Stimulated activated CD8-positive, alpha-beta memory T cell treated with anti-CD3 and anti-CD28 coated beads, Interleukin-4, amount 100 ng/mL, for 1 hour (primary cell): ENCODE measurements at places on chromosomes 6 and 20.
A peak's percentile ranks its signal among the peaks of the same experiment; 100 is the strongest.

DNA sequence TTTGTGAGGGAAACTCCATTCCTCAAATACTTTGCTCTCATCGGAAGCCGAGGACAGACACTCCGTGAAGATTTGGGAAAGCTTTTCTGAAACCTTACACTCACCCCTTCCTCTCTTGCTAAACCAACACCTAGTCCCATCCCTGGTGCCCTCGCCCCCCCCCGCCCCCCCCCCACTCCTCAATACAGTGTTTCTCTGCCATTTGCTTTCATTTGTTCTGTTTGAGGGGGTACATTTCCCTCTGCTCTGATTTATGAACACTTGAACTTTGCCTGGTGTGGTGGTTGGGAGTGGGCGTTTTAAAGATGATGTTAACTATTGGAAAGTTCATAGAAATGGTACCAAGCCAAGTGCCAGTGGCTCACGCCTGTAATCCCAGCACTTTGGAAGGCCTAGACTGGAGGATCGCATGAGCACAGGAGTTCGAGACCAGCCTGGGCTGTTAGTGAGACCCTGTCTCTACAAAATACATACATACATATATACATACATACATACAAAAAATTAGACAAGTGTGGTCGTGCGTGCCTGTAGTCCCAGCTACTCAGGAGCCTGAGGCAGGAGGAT is 1.1 kb downstream of the RAB32 start:
- no peak for DNase-seq

- no peak for DNase-seq
Measured at GRCh38 chr20:49281913-49282467, 4.1 kb upstream of the ZNFX1 start.

GRCh38 chr6:110561696-110562095 is 85.3 kb upstream of the SLC22A16 start:
- no peak for DNase-seq

DNA sequence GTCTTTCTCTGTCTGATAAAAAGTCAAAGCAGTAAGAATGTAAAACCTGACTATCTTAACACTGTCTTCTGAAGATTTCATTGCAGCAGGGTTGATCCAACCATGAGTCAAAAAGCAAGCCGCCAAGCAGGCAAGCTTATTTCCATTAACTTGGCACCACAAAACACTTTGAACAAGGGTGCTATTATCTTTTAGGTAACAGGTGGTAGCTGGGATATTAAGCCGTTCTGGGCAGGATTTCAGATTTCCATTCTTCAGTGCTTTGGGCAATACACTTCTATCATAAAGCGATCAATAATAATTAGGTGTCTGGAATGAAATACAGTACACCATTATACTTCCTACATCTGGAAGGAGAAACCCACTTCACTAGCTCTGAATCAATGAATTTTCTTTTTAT is 181.9 kb downstream of the TBC1D7 start:
- DNase-seq = no peak

DNA sequence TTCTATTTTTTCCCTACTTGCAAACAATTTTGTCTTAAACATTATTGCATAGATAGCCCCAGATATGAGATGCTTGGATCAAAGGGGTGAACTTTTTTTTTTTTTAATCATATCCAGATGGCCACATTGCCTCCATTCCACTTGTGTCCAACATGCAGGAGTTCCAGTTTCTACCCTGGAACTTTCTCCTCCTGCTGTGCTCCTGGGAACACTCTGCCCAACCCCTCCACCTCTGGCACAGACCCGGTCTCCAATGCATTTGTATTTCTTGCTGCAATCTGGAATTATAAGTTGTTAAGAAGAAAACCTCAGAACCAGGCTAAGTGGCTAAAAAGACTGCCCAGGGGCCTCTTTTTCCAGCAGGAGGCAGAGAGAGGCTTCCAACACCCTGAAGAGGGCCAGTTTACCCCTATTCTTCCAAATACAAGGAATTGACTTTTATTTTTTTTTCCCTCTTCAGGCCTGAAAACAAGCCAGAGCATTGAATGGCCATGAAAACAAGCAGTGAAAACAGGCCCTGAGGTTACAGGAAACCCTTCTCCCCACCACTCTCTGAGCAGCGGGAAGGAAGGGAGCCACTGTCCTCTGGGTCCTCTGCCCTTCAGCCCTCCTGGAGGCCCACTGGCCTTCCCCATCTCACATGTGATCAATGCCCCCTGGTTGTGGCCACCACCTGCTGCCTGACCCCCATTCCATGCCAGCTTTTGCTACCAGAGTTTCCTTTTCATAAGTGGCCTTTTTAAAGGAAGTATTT is 44.3 kb downstream of the PDYN start:
- no peak for DNase-seq

DNA sequence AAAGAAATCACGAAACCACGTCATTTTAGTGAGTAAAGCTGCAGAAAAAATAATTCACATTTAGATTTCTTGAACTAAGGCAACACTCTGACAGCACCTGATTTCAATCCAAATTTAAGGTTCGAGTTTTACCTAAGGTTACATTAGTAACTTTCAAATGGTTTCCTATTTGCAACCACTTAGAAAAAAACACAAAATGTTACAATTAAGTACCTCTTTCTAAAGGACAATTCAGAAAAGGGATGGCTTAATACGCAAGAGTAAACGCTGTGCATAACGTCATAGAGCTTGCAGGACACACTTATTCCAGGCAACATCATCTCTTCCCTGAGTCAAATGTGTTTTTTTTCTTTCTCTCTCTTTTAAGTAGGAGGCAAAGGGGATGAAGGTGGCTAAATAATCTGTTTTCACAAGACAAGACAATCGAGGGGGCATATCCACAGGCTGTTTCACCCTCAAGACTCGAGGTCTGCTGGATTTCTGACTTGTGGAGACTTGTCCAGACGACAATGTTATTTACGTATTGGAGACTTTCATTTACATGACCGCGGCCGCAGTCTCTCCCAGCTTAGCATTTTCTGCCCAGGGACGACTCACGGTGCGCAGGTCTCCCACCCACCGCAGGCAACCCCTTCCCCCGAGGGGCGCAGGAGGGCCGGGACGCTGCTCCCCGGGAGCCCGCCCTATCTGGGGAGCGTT is 86.0 kb downstream of the SESN1 start:
- no peak for DNase-seq

- no peak for DNase-seq
Measured at GRCh38 chr20:63082308-63082938, 75.7 kb upstream of the BHLHE23 start.

DNA sequence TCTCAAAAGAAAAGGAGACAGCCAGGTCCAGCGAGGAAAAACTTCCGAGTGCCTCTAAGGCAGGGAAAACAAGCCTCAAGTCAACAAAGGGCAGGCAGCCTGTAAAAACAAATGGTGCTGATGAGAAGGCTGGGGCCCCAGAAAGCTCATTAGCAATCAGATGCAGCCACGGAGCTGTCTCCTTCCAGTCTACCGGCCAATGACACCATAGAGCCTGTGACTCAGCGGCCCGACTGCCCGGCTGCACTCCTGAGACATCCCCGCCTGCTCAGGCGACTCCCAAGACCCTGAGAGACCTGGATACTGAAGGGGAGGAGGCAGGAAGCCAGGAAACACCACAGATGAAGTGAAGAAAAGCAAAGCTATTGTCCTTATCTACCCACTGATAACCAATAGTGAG is 120.1 kb upstream of the HDDC2 start:
- DNase-seq = no peak

GRCh38 chr20:51131811-51132210 is 108.9 kb upstream of the KCNG1 start:
- DNase-seq = no peak

DNA sequence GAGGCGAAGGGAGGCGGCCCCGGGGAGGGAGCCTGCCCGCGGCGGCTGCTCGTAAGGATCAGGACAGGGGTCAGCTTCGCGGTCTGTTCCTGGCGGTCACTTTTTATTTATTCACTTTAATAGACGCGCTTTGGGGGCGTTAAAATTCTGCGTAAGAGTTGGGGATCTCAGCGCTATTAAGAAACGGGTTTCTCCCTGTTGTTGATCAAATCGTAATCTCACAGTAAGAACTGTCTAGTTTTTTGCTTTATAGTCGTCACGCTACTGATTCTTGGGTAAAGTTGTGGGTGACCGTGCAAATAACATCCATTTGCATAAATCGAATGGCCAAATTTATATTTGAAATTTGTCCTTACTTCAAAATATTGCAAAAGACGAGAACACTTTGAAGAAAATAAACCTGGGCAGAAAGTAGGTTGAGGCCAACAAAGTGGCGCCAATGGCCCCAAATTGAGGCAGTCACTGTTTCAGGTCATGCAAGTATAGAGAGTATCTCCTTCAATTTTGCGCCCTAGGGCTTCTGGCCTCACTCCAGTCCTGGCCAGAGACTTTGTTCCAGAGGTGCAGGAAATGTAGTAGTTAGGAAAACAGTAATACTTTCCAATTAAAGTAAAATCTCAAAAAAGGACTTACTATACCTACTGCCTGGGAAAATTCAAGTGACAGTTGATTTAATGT is 963 bp upstream of the RMND1 start:
- no peak for DNase-seq

- DNase-seq = no peak
Measured at GRCh38 chr6:36202101-36202500, 5.6 kb downstream of the BRPF3 start.

- no peak for DNase-seq
Measured at GRCh38 chr20:40774252-40774651, 85.2 kb upstream of the MAFB start.

- peak; percentile 30 for DNase-seq
Measured at GRCh38 chr6:159107451-159108260, 61.5 kb upstream of the FNDC1 start.

- no peak for DNase-seq
Measured at GRCh38 chr6:107413966-107414645, 45.3 kb downstream of the PDSS2 start.

- DNase-seq = no peak
Measured at GRCh38 chr6:74015427-74015826, 319.4 kb downstream of the CD109 start.

DNA sequence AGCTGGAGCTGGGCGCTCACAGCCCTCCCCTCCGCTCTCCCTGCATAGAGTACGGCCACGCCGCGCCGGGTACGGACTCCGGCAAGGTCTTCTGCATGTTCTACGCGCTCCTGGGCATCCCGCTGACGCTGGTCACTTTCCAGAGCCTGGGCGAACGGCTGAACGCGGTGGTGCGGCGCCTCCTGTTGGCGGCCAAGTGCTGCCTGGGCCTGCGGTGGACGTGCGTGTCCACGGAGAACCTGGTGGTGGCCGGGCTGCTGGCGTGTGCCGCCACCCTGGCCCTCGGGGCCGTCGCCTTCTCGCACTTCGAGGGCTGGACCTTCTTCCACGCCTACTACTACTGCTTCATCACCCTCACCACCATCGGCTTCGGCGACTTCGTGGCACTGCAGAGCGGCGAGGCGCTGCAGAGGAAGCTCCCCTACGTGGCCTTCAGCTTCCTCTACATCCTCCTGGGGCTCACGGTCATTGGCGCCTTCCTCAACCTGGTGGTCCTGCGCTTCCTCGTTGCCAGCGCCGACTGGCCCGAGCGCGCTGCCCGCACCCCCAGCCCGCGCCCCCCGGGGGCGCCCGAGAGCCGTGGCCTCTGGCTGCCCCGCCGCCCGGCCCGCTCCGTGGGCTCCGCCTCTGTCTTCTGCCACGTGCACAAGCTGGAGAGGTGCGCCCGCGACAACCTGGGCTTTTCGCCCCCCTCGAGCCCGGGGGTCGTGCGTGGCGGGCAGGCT is 4.6 kb downstream of the KCNK15 start:
- DNase-seq = no peak

DNA sequence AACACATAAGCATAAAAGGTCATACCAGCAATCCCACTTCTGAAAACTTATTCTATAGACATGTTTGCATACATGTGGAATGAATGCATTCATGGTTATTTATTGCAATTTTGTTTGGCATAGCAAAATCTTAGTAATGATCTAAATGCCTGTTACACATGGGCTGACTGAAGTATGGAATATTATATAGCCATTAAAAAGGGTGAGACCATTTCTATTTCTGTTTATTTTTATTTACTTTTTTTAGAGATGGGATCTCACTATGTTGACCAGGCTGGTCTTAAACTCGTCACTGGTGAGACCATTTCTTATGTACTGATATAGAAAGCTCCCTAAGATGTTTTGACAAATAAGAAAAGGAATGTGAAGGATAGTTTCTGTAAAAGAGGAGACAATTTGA is 14.3 kb upstream of the SCRT2 start:
- no peak for DNase-seq

DNA sequence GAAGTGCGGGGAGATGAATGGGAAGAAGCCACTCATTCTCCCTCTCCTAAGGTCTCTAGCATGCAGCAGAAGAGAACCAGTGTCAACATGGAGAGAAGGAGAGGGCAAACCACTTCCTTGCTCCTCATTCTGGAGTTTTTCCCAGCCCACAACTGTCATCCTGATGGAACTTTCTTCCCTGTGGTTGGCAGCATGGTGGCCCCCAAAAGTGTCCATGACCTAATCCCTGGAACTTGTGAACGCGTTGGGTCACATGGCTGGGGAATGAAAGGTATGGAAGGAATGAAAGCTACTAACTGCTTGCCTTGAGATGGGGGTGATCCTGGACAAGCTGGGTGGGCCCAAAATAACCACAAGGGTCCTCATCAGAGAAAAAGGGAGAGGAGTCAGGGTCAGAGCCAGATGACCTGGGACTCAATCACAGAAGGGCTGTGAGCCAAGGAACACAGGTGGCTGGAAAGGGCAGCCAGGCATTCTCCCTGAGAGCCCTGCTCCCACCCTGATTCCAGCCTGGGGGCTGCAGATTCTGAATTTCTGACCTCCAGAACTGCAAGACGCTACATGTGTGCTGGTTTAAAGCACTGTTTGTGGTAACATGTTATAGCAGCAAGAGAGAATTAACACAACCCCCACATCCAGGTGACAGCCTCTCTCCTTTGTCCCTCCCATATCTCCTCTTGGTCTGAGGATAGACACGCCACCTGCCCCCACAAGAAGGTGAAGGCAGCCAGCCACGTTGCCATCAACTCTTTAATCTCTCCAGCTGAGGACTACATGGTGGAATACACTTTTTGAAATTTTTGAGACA is 63.2 kb downstream of the PYGB start:
- DNase-seq = no peak

DNA sequence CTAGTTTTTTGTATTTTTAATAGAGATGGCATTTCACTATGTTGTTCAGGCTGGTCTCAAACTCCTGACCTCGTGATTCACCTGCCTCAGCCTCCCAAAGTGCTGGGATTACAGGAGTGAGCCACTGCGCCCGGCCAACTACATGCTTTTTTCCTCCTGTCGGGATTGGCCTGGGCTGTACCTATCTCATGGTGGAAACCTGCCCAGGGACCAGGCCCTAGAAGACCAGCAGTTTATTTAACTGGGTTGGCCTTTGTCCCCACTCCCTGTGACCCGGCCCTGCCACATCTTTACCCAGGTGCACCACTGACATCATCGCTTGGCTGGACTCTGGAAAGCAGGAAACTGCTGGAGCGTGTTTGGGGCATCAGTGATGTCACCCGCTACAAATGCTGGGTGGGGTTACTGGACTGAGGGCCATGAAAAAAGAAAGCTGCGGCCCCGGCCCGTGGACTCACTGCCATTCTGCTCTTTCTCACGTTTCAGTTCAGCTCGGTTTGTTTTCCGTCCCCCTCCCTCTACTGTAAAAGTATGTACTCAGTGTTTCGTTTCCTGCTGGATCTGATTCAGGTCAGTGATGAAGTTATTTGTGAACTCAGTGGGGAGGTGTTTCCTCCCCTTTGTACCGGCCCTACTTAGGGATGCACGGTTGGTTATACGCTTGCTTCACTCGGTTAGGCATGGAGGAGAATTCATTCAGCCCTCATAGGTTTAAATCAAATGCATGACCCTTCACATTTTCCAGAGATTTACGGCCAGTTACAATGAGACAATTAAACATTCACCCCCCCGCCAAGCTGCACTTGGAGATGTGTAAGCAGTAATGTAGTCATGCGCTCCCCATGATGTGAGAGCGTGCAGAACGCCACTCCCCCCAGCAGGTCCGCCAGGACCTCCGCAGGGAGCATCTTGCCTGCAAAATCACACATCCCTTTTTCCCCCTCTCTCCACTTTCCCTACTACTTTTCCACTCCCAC is 179.3 kb downstream of the MTHFD1L start:
- DNase-seq = no peak
